ENCODE measurements at places on chromosomes 5 and 9.

DNA sequence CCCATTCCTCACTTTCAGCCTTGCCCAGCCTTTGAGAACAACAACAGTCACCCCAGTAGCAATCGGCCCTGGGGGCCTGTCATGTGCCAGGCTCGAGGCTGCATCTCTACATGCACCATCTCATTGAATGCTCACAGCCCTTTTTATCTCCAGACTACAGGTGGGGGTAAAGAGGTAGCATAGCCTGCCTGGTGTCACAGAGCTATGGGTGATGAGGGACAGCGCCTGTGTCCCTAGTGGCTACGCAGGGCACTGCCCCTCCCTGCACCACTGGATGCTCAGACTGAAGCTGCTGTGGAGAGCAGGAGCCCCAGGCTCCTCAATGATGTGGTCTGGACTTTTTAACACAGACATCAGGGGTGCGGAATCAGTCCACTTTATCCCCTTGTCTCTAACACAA, 2.8 kb downstream of the CAMK2A start:
- DNase-seq = no peak

DNA sequence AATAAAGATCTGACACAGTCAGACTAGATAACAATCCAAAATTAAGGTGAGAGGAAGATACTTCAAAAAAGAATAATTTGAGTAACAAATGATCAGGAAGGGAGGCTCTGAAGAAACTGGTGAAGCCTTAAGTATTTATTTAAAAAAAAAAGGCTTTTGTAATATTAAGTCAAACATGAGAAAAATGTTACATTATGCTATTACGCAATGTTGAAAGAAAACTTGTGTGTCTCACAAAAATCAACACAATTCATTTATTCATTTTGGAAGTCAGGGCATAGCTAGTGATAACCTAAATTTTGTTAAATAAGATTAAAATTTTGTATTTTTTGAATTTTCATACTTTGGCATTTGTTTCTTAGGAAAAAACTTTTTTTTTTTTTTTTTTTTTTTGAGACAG, 28.2 kb downstream of the WDR41 start:
- no peak for DNase-seq

DNA sequence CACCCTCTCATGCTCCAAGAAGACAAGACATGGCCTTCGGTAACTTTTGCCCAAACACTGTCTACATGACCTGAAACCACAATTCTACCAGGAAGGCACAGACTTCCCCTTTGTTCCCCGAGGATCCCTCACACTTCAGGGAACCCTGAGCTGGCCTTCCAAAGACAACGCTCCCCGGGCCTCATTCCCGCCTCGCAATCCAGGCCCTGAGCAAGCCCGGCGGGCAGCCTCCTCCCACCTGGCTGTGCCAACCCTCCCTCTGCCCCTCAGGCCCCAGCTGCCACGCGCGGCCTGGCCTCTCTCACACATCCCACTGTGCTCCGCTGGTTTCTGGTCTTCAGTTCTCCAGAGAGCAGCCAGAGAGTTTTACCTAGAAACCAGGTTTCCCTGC, 7.3 kb downstream of the QSOX2 start:
- DNase-seq = no peak

GRCh38 chr9:113895526-113895925, 19.4 kb downstream of the ZNF618 start:
- DNase-seq = no peak

GRCh38 chr9:37187713-37188439, 67.5 kb downstream of the ZCCHC7 start:
- DNase-seq = no peak

DNA sequence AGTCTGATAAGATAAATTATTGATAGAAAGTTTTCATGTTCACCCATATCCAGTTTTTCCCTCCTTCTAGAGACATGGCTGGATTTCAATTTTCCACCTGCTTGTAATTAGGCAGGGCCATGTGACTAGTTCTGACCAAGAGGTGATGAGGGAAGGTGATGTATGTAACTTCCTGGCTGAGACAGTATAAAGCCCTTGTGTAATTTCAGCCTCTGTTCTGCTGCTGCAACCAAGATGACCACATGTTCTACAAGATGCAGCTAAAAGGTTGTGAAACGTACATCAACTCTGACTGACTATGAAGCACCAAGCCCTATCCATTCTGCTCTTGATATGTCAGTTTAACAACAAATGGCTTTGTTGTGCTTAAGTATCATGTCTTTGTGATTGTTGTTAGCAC, 376.5 kb upstream of the DAB2 start:
- DNase-seq = no peak

- no peak for DNase-seq
Observed at GRCh38 chr9:131621551-131622358, 76.4 kb downstream of the PRRT1B start.

GRCh38 chr9:128159522-128159783, 612 bp upstream of the BBLN start:
- no peak for DNase-seq

DNA sequence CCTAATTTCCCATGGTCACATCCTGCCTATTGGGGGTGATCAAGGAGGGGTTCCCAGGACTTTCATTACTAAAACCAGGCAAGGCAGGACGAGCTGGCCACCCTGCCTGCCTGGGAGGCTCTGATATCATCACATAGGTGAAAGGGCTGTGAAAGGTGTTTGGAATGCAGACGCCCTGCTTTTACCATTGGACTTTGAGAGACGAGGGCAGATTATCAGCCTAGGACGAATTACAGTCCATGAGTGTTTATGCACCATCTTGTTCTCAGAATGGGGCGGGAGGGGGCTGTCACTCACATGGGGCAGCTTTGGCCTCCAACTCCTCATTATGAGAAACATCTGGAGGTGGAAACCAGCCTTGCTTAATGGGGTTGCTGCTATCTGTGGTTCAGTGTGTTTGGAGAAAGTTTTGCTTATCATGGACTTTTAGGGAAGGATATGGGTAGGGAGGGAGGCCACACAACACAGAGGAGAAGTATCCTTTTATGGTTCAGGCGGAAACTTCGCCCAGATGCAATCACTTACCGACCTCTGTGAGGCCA, 69.8 kb upstream of the UBTD2 start:
- no peak for DNase-seq

- no peak for DNase-seq
Observed at GRCh38 chr5:142794537-142794936, 24.4 kb downstream of the ARHGAP26 start.

- no peak for DNase-seq
Observed at GRCh38 chr5:142736247-142736632, 33.9 kb upstream of the ARHGAP26 start.

DNA sequence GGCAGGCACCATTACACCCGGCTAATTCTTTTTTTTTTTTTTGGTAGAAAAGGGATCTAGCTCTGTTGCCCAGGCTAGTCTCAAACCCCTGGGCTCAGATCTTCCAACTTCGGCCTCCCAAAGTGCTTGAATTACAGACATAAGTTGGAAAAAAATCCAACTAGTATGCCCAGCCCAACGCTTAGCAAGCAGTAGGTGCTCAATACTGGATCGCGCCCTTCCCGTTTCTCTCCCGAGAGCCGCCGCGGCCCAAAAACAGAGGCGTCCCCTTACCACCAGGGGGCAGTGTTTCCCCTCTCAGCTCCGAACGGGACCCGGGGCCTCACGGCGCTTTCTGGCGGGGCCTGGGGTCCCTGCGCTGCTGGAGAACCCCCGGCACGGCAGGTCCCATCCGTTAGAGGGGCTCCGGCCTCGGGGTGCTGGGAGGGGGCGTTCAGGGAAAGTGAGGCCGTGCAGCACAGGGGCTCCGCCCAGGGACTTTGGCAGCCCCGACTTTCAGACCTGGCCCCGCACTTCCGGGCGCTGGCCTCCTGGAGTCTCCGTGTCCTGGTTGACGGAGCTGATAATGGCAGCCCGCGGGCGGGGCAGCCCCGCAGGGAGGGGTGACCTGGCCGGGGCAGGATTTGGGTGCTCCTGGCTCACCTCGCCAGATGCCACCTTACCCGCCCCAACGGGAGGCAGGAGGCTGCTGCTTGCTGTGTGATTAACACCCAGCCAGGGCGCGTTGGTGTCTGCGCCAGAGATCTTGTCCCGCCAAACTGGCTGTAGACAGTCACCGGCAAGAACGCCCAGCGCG, 15.2 kb downstream of the PTGES start:
- peak; percentile 82 for DNase-seq

GRCh38 chr5:82799361-82800077, 277.7 kb downstream of the TMEM167A start:
- no peak for DNase-seq

DNA sequence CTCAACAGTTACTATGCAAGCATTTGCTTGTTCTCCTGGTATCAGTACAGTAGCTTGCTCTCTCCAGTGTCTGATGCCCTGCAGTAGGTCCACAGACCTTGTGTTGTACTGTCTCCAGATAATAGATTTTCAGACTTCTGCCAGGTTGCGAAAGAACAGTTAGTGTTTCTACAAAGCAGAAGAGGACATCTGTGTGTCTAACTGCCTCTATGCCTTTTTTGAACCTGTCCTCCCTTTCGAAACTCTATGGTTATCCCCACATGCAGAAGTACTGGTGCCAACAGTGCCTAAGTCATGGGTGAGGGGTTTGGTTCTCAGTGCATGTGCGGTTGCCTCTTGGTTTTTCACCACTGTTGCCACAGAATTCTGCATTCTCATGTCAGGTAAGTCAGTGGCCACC, 45.9 kb downstream of the KCNN2 start:
- no peak for DNase-seq

GRCh38 chr5:139459451-139459934, 3.0 kb downstream of the ECSCR start:
- no peak for DNase-seq

DNA sequence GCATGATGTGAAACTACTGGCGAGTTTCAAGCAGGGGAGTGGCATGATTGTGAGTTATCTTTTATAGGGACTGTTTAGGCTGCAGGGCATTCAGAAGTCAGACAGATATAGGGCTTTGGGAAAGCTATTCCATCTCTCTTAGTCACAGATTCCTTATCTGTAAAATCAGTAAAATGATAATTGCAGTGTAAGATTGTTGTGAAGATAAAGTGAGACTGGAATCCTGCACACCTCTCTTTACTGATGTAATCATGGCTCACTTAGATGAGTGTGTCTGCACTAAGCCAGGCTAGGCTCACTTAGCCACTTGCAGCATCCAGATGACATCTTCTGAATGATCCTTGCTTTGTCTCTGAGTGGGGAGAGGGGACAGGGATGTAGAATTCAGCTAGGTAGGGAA, 81.8 kb upstream of the MAMDC2 start:
- no peak for DNase-seq

DNA sequence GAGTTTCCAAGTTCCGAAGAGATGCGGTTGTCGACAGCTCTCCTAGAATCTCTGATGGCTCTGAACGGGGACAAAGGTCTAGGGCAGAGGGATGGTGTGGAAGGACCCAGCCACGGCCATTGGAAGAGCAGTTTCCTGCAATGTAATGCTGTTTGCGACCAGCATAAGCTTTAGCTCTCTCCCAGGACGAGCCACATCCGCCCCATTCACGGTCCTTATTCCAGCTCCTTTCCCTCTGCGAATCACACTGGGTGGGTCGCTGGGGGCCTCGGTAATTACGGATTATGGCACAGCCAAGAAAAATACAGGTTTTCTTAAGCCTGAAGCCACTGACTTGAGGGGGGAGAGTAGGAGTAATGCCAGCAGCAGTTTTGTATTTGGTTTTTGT, 22.7 kb downstream of the ANXA2R start:
- no peak for DNase-seq

DNA sequence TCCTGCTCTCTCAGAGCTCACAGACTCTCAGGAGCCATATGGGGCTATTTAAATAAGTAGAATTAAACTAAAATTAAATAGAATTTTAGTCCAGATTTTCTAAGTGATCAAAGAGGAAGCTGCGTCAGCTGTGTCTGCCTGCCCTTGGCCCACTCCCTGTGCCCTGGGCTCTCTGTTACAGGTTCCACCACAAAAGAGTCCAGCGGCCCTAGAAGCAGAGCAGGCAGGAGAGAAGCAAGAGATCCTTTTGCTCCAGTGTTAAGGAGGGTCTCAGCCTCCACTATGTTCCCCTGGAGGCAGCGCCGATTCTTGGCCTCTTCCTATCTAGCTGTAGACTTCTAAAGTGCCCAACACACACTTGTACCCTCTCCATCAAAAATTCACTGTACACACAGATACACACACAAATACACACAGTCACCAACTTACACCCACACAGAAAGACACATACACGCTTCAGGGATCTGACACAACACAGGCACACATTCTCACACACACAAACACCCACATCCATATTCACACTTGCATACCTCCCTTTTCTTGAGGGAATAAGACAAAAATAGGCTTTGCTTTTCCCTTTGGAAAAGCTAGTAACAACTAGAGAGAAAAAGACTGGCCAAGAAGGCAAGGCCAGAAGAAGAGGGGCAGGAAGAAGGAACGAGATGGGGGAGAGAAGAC, 5.5 kb upstream of the TNIP1 start:
- no peak for DNase-seq

DNA sequence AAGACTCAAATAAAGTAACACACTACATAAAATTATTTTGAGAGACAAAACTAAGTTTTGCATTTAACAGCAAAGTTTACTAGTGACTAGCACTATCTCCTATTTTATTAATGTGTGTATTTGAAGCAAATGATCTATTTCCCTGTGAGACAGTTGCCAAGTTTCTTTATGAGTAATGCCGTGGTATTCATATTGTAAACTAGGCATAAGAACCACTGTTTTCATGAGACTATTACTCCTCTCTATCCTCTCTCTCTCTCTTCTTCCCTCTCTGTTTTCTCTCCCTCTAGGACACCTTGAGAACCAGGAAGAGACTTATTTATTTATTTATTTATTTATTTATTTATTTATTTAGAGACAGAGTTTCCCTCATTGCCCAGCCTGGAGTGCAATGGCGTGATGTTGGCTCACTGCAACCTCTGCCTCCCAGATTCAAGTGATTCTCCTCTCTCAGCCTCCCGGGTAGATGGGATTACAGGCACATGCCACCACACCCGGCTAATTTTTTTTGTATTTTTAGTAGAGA, 61.1 kb downstream of the MLANA start:
- no peak for DNase-seq

- no peak for DNase-seq
Observed at GRCh38 chr9:138095813-138096518, 218.4 kb downstream of the CACNA1B start.

GRCh38 chr9:28329323-28329722, 756.0 kb upstream of the C9orf72 start:
- DNase-seq = no peak

DNA sequence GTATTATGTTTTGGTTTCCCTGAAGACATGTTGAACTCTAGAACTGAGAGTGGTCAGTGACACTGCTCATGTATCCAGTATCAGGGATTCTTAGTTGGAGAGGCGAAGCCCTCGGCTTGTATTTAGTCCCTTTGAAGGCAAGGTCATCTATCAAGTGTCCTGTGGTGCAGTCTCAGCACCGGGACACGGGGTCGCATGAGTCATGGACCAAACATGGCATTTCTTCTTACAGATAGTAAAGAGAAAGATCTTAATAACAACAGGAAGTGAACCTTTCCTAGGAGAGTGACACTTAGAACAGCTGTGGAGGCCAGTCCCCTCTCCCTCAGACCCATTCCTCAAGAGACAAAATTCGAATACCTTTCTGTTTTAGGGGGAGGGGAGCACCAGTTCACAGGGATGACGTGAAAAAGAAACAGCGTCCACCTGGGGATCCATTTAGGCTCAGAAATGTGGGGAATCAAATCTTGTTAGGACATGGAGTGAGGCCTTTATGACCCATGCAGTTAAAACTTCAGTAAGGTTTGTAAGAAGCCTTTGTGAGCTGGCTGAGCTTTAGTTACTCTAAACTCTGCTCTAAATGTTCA, 86.5 kb downstream of the ADGRV1 start:
- no peak for DNase-seq

Data from stimulated activated CD8-positive, alpha-beta memory T cell treated with anti-CD3 and anti-CD28 coated beads, Interleukin-7, amount 100 ng/mL, for 24 hours (primary cell).